ENCODE measurements at places on chromosomes 5 and 9.

DNA sequence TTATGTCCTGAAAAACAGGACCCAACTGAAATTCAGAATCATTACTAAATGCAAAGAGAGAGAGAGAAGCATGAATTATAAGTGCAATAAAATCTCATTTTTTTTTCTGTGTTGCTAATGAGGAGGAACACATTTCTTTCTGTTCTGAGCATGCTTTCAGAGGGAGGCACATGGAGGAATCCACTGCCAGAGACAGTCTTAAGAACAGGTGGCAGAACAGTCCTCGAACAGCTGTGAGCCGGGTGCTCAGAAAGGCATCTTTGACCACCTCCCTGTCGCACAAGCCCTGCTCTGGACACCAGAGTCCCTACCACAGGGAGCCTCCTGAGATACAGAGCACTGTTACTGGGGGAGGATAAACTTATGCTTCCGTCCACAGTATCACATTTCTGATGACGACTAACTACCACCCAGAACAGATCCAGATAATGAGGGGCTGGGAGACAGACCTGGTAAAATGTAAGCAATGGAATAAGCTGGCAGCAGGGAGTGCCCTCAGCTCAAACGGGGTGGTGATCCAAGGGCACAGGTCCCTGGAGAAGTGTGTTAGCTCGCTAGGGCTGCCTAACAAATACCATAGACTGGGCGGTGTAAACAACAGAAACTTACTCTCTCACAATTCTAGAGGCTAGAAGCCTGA lies 134.0 kb downstream of the SLC1A3 start:
- DNase-seq = no peak

- DNase-seq = no peak
Observed at GRCh38 chr9:110432253-110432652, 94.6 kb upstream of the TXNDC8 start.

- DNase-seq = peak; percentile 56
Observed at GRCh38 chr5:159094745-159095144, 5.0 kb downstream of the EBF1 start.

GRCh38 chr5:142549834-142550233 lies 136.1 kb downstream of the FGF1 start:
- DNase-seq = no peak

GRCh38 chr9:116901260-116901659 lies 214.2 kb downstream of the TRIM32 start:
- DNase-seq = no peak

- no peak for DNase-seq
Observed at GRCh38 chr9:129570450-129571297, 50.2 kb downstream of the C9orf50 start.

DNA sequence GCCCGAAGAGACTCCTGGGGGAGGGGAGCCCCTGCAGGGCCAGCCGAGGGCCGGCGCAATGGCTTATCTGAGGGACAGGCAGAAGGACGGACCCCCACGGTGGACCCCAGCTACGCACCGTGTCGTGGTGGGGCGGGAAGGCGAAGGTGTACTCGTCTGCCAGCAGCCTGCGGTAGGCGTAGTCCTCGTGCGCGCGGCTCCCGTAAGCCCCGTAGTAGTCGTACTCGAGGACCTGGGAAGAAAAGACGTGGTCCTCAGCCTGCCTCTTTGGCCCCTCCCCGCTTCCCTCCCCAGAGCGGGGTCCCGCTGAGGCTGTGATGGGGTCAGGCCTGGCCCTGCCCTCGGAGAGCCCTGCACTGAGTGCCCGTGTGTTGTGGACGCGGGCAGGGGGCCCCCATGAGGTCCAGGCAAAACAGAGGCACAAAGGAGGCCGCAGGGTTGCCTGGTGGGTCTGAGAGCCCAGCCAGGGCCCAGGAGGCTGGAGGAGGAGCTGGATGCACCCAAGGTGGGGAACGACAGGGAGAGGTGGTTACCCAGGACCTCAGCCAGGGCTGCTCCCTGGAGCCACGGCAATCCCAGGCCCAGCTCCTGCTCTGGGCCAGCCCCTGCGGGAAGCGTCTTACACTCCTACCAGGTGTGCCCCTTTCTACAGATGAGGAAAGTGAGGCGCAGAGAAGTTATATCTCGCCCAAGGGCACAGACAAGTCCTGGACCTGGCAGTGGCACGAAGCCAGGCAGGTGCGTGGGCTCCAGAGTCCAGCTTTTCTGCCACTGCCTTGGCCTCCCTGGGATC lies 35.2 kb downstream of the SARDH start:
- no peak for DNase-seq

GRCh38 chr5:75051217-75051751 lies 1.1 kb downstream of the GCNT4 start:
- no peak for DNase-seq

GRCh38 chr5:34657988-34658387 lies 1.9 kb downstream of the RAI14 start:
- no peak for DNase-seq

- DNase-seq = no peak
Observed at GRCh38 chr9:118670011-118670953, 699.0 kb downstream of the BRINP1 start.

DNA sequence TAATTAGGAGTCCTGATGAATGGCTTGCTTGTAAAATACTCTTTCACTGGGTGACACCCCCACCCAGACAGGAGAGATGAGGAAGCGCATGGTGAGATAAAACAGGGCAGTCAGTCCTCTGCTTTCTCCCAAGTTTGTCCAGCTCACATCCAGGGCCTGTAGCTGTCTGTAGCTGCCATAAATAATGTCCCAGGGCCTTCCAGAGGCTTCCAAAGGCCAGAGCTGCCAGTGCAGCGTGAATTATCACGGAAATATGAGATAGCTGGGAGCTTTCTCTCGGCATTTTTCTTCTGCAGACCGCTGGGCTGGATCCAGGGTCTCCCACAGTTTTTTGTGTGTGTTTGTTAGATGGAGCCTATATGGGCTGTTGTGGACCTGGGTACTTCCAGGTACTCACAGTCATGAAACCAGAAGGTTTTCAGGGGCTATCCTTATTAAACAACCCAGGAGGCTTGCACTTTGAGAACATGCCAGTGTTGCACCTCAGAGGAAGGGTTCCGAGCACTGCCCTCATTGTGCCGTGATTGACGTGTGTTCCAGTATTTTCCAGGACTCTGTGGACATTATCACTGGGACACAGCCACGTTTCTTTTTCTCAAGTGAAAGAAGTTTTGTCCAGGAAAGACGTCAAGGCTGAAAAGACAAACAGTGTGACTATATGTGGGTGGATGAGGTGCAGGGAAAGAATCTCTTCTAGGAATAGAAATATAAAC lies 117.5 kb downstream of the FGF1 start:
- no peak for DNase-seq

DNA sequence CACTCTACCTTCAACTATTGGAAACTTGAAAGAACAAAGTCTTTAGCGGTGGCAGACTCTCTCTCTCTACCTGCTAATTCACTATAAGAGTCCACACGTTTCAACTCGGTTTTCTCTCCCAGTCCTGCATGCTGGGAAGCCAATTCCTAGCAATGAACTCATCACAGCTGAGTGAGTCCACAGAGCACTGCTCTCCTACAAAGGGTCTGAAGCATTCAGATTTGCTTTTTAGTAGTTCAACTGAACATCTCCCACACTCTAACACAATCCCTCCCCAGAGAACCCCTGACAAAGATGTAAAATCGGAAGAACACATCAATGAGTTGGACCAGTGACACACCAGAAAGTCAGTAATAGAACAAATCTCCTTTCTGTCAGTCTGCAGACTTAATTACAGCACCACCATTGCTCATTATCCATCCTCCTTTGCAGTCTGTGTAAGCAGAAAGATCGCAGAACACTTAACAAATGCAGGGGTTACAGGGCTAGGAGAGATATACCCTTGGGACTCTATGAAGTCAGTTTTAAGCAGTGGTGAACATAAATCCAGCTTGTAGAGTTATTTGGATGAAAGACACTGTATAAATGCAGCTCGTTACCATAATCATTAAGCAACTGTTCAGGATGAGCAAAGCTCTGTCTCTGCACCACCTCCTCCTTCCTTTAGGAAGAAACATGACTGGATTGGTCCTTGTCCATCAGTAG lies 353.4 kb upstream of the GRIA1 start:
- no peak for DNase-seq

DNA sequence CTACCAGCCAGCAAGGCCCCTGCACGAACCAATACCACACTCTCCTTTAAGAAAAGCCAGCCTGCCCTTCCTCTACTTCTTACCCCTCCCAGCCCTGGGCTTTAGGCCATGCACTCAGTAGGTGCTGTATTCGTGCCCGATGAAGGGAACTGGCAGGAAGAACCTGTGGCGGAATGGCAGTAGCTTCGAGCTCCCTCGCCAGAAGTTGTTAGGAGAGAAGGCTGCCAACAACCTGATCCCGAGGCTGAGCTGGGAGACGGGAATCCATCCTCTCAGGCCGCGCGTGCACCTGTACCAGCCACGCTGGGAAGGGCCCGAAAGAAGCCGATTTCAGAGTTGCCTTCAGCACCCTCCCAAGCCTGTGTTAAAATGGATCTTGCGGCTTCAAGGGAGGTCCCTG lies 45.3 kb upstream of the AKNA start:
- DNase-seq = no peak

DNA sequence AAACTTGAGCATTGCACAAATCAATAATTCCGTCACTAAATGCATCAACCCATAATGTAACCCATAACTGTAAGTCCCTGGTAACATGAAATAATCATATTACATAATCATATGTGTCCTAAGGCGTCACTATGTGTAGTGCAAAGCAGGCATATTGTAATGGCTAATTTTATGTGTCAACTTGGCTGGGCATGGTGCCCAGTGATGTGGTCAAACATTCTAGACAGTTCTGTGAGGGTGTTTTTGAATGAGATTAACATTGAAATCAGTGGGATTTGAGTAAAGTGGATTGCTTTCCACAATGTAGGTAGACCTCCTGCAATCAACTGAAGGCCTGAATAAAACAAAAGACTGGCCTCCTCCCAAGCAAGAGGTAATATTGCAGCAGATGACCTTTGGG lies 794.4 kb upstream of the ACO1 start:
- DNase-seq = no peak

DNA sequence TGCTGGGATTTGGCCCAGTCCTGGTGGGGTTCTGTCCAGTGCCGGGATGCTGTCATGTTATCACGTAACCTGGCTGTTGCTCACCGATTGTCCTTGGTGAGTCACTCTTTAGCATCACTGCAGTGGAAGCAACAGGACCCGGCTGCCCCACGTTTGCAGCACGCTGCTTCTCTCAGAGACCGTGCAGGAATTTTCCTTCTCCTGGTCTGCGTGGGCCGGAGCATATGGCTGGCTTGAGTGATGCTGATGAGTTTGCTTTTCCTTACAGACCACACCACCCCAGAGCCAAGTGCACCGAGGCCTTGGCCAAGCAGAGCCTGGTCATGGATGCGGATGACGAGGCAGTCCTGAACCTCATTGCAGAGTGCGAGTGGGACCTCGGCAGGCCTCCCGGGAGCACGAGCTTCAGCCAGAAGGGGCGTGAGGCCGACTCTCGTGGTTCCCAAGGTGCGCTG lies 21.4 kb downstream of the CEP72 start:
- DNase-seq = no peak

- no peak for DNase-seq
Observed at GRCh38 chr5:169280286-169280685, 20.7 kb downstream of the SLIT3 start.

- DNase-seq = no peak
Observed at GRCh38 chr5:140142856-140143255, 17.1 kb downstream of the IGIP start.

DNA sequence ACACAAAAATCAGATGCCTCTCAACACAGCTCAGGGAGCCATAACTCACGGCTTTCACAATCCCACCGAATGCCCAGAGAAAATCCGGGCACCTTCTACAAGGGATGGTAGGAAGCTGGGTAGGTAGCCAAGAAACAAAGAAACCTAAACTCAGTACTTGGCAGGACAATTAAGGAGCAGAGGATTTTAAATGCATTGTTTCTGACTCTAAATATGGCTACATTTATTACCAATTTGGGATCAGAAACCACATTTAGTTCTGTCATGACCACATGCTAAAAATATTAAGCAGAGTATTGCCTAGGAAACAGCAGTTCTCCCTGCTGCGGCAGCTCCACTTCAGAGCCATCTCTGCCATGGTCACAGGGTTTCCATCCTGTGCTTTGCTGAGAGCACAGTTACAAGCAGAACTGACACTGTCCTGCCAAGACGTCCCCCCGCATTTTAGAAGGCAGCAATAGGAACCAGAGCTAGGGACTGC lies 57.5 kb downstream of the SIL1 start:
- DNase-seq = no peak

DNA sequence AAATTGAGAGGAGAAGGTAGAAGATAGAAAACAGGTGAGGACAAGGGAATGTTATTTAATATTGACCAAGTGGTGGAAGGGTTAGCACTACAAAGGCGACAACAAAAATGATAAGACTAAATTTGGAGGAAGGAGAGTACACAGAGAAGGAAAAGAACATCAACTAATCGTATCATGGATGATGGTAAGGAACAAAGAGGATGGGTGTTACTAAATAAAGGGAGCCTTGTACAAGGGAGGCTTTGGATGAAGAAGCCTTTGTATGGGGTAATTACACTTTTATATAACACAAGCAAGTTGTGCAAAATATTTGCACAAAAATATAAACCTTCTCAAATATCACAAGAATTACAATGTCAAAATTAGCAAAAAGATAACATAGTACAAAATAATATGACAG lies 125.7 kb downstream of the ZNF608 start:
- no peak for DNase-seq

- no peak for DNase-seq
Observed at GRCh38 chr5:38871058-38871605, 25.3 kb downstream of the OSMR start.

DNA sequence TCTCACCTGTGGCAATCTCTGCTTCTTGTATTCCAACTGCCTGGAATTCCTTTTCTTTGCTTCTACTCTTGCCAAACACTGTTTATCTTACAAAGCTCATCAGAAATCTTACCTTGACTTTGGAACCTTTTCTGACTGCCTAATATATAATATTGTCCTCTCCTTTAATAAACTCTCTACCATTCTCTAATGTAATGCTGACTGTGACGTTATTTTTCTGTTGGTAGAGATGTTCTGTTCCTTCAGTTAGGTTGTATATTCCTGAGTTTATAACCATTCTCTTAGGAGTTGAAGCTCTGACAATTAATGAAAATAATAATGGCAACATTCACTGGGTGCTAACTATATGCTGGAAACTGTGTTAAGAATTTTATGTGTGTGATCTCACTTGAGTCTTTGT lies 188.8 kb upstream of the ATP10B start:
- DNase-seq = no peak

GRCh38 chr5:17079562-17079961 lies 137.9 kb upstream of the BASP1 start:
- DNase-seq = no peak

DNA sequence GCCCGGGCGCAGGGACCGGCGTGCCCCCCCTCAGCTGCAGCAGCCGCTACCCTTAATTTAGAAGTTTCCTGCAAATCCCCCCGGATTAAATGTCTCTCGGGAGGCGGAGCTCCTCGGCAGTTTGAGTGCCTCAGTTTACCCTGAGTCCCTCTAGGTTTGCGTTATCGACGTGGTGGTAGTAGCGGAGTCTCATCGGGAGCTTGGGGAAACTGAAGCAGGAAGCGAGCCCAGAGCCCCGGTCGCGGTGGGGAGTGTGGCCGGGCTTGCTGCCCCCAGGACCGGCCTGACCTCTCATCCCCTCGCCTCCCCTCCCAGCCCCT lies 529 bp upstream of the TPM2 start:
- DNase-seq = no peak
